Activated naive CD4-positive, alpha-beta T cell (primary cell): ENCODE measurements at places on chromosomes 6 and 20.

DNA sequence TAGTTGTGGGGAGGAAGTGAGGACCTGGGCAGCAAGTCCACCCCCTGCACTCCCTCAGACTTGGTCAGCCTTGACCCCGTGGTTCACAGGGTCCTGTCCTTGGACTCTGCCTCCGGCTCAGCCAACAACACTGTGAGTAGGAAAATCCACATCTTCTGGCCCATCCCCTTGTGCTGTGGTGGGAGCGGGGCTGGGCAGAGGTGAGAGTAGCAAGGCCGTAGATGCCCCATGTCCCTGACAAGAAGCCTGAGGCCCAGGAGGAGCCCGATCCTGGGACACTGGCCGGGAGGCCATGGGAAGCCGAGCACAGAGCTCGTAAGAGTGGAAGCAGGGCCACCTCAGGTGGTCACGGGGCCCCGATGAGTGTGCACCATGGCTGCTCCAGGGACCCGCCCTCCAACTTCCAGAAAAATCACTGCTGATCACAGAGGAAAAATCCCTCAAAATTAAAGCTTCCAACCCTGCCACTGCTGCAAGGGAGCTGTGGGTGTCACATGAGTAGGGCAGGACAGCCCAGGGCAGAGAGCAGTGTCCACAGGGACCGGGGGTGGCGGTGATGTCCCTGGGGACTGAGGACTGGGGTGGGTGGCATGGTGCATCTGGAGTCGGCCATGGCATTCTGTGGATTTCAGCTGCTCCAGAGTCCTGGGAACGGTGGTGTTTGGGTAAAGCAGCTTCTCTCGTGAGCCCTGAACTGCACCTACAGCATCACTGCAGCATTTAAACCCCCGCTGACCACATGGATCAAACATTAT lies 189.4 kb downstream of the DLL1 start:
- no peak for DNase-seq

- no peak for DNase-seq
Observed at GRCh38 chr6:45532721-45533210, 155.0 kb upstream of the SUPT3H start.

DNA sequence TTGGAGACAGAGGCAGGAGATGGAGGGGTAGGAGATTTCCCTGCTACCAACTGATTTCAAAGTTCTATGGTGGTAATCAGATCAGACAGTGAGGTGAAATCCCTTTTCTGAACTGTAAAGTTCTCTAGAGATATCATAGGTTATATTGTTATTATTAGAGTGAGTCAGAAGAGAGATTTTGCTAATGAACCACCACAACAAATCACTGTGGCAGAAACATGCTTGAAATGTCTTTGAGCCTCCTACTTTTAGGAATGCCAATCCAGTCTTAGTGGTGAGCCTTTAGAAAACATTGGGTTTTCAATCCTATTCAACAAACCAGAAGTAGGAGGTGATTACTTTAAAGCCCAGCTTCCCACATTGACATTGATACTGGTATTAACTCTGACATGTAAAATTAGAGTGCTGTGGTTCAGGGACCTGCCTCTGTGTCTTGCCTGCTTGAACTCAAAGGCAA lies 136.7 kb upstream of the CNR1 start:
- no peak for DNase-seq

DNA sequence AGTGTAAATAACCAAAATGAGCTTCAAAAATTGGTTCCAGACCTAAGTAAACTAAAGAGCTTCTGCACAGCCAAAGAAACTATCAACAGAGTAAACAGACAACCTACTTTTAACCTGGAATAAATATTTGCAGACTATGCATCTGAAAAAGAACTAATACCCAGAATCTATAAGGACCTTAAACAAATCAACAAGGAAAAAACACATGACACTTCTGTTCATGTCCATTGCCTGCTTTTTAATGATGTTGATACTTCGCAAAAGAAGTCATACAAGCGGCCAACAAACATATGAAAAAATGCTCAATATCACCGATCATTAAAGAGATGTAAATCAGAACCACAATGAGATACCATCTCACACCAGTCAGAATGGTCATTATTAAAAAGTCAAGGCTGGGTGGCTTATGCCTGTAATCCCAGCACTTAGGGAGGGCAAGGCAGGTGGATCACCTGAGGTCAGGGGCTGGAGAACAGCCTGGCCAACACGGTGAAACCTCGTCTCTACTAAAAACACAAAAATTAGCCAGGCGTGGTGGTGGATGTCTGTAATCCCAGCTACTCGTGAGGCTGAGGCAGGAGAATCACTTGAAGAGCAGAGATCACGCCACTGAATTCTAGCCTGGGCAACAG lies 42.5 kb upstream of the DST start:
- no peak for DNase-seq

GRCh38 chr20:32397567-32398084 lies 39.5 kb downstream of the ASXL1 start:
- DNase-seq: no peak

DNA sequence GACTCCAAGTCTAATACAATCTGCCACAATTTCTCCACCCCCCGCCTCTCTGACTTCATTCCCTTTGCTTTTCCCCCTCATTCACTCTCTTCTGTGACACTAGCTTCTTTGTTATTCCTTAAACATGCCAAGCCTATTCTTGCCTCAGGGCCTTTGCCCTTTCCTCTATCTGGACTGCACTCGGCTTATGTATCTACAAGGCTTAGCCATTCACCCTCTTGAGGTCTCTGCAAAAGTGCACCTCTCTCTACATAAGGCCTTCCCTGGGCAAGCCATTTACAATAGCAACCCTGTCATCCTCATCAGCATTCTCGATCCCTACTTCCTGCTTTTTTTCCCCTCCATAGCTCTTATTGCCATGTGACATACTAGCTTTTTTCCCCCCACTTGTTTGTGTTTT lies 168.9 kb downstream of the PDSS2 start:
- DNase-seq: no peak

- DNase-seq: no peak
Observed at GRCh38 chr6:9537381-9537780, 877.5 kb downstream of the TFAP2A start.

DNA sequence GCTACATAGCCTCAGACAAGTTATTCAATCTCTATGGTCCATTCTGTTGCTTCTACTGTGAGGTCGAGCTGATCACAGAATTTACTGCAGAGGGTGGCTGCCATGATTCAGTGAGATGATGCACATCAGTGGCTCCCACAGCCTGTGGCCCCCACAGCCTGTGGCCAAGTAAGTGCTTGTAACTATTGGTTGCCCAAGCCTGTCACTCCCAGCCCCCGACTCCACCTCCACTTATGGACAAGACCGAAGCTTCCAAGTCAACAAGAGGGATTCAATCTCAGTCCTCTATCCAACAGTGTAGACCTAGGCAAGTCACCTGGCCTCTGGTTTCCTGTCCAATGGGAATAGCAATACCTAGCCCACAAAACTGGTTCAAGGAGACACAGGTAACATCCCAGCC lies 8.2 kb downstream of the KCNK5 start:
- DNase-seq: no peak

- DNase-seq: no peak
Observed at GRCh38 chr6:85580118-85580877, 13.4 kb downstream of the SNX14 start.

DNA sequence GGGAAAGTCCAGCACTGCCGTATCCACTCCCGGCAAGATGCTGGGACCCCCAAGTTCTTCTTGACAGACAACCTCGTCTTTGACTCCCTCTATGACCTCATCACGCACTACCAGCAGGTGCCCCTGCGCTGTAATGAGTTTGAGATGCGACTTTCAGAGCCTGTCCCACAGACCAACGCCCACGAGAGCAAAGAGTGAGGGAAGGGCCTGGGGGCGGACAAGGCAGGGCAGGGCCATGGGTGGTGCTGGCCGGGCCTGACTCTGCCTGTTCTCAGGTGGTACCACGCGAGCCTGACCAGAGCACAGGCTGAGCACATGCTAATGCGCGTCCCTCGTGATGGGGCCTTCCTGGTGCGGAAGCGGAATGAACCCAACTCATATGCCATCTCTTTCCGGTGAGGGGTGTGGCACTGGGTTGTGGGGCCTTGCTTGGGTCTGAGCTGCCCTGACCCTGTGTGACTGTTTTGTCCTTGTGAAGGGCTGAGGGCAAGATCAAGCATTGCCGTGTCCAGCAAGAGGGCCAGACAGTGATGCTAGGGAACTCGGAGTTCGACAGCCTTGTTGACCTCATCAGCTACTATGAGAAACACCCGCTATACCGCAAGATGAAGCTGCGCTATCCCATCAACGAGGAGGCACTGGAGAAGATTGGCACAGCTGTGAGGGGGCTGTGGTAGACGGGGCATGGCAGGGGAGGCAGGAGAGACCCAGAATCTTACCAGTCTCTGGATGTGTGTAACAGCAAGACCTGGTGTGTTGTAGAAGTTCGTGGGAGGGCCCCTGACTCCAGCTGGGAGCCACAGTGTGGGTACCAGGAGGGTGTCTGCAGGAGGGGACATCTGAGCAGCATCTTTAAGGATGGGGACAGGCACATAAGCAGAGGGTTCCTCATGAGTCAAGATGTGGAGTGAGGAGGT lies 29.1 kb downstream of the PLCG1 start:
- DNase-seq: no peak

GRCh38 chr6:152298055-152298647 lies 339.0 kb downstream of the SYNE1 start:
- no peak for DNase-seq

- DNase-seq: no peak
Observed at GRCh38 chr6:152160346-152160745, 352.9 kb downstream of the ESR1 start.

- DNase-seq: no peak
Observed at GRCh38 chr6:33994472-33995308, 151.2 kb downstream of the GRM4 start.

- no peak for DNase-seq
Observed at GRCh38 chr6:2497922-2498623, 252.6 kb downstream of the MYLK4 start.

- no peak for DNase-seq
Observed at GRCh38 chr6:130993292-130993765, 69.7 kb downstream of the EPB41L2 start.

GRCh38 chr6:4774715-4775493 lies 1.3 kb upstream of the CDYL start:
- DNase-seq: no peak

- no peak for DNase-seq
Observed at GRCh38 chr6:19410481-19410880, 426.7 kb upstream of the ID4 start.

GRCh38 chr6:150327117-150327774 lies 41.6 kb upstream of the IYD start:
- no peak for DNase-seq

DNA sequence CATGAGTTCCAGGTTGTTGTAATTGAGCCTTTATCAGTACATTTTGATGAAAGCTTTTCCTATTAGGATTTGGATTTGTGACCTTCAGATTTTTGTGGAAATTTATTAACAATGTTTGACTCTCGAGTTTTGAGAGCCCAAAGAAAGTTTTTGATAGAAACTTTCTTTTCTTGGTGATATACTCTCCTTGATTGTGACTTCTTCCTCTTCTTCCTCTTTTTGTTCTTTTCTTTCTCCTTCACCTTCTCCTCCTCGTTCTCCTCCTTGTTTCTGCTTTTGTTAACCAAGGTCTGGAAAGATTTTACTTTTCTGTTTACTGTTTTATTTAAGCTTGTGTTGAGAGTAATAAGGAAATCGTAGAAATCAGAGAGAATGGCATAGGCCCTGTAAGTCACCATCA lies 182.4 kb downstream of the TRIM27 start:
- no peak for DNase-seq

- no peak for DNase-seq
Observed at GRCh38 chr6:64489763-64490162, 854.2 kb downstream of the PHF3 start.

DNA sequence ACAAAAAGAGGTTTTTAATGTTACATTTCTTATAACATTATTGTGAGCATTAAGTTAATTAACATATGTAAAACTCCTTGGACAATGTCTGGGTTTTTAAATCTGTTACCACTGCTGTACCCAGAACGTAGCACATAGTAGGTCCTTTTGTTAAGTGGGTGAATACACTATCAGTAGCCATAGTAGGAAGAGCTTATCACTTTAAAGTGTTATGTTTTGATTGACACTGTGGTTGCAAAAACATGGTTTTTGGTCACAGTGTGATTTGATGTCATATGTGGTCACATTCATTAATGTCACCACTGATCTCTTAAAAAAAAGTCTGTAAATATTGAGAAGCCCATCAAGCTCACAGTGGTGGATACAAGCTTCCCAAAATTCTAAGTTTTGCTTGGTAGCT lies 160.7 kb downstream of the PLCB1 start:
- DNase-seq: no peak

DNA sequence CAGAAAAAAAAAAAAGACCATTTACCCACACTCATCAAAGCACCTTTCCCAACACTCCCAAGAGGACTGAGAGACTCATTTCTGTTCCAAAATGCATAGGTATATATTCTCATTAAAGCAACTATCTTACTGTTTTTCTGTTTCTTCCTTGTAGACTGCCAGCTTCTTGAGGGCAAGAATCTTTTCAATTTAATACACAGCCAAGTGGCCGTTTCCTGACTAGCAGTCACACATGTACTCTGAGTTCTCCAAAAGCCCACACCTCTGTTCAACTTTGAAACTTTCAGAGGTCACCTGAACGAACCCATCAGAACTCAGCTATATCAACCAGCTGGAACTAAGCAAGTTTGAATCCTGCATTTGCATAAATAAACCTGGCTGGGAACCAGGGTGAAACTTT lies 92.7 kb downstream of the DTNBP1 start:
- no peak for DNase-seq

- no peak for DNase-seq
Observed at GRCh38 chr6:52155791-52156576, 30.2 kb upstream of the IL17A start.
